Right renal cortex interstitium (tissue), 3 donors: ENCODE measurements at places on chromosomes 1 and 21. TPM values are rescaled to one million over a fixed set of nuclear protein-coding genes. Genes with fewer than 3 reads are reported as not detected.

Gene ST6GALNAC3
- 90.2 TPM for polyA plus RNA-seq

Gene AIRE
- polyA plus RNA-seq = 0.32 TPM

Gene S100A12
- polyA plus RNA-seq = 3.9 TPM

Gene GUCA2B
- not detected for polyA plus RNA-seq

Gene AGMAT
- 25.2 TPM for polyA plus RNA-seq

Gene ADGRL4
- polyA plus RNA-seq = 24.6 TPM

Gene FCRL1
- polyA plus RNA-seq = 0.06 TPM

Gene FAM177B
- 0.10 TPM for polyA plus RNA-seq

Gene SH2D1B
- 0.08 TPM for polyA plus RNA-seq

Gene RPE65
- 0.11 TPM for polyA plus RNA-seq

Gene LY9
- 0.06 TPM for polyA plus RNA-seq

Gene HHAT
- 15.2 TPM for polyA plus RNA-seq

Gene TIE1
- polyA plus RNA-seq = 42.6 TPM

Gene LRRC71
- 0.35 TPM for polyA plus RNA-seq

Gene KRTAP7-1
- not detected for polyA plus RNA-seq

Gene OR2L3
- polyA plus RNA-seq = not detected

Gene F5
- 1.6 TPM for polyA plus RNA-seq

Gene PLPPR4
- 1.7 TPM for polyA plus RNA-seq

Gene FAM72B
- polyA plus RNA-seq = 6.1 TPM

Gene FBXO44
- 11.0 TPM for polyA plus RNA-seq

Gene RXFP4
- not detected for polyA plus RNA-seq

Gene PLA2G2F
- polyA plus RNA-seq = 0.12 TPM

Gene GBP6
- polyA plus RNA-seq = not detected

Gene STK40
- 46.5 TPM for polyA plus RNA-seq

Gene FAM72C
- 1.5 TPM for polyA plus RNA-seq

Gene GPBP1L1
- polyA plus RNA-seq = 110 TPM

Gene ANP32E
- 113 TPM for polyA plus RNA-seq

Gene DMBX1
- not detected for polyA plus RNA-seq

Gene GBP5
- polyA plus RNA-seq = 1.2 TPM

Gene TAL1
- 4.9 TPM for polyA plus RNA-seq

Gene BROX
- 45.2 TPM for polyA plus RNA-seq

Gene ACTA1
- polyA plus RNA-seq = 1.1 TPM
